PC-9 (cell line): ENCODE measurements at places on chromosomes 2 and 18.

- DNase-seq: no peak
These were observed 65.8 kb upstream of the PIEZO2 start for GRCh38 chr18:11215216-11215615.

DNA sequence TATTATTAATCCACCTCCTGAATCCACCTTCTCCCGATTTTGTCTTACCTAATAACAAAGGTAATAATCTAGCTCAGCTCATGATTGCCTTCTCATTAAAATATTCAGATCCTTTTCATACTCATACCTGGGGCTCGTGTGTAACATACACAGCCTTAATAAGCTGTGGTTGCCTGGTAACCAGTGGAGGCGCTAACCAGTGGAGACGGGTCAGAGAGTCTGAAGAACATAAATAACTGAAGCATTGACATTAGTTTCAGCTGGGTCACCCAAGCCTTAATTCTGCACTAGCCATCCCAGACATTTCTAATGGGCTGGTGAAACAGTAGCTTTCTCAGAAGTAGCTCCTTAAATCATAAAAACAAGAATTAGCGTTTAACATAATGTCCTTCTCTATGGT lies 14.8 kb upstream of the DTNA start:
- no peak for DNase-seq

DNA sequence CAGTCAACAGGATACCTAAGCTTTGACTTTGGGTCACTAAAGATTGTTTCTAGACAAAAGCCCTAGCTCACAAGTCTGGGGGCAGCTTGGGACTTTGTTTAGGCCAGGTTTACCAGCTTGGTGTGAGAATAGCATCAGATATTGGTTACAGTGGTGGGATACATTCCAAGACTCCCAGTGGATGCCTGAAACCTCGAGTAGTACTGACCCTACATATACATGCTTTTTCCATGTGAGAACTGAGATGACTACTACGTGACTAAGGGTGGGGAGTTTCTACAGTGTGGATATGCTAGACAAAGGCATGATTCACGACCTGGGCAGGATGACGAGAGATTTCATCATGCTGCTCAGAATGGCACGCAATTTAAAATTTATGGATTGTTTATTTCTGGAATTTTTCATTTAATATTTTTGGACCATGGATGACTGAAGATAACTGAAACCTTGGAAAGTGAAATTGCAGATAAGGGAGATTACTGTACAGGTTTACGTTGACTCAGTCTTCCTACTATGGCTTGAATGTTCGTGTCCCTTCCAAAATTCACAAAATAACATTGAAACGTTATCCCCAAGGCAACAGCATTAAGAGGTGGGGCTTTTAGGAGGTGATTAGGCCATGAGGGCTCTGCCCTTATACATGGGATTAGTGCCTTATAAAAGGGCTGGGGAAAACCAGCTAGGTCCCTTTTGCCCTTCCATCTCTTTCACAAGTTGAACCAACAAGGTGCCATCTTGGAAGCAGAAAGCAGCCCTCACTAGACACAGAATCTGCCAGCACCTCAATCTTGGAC lies 50.2 kb upstream of the CTAGE1 start:
- peak; percentile 90 for DNase-seq

GRCh38 chr18:9637036-9637767 lies 22.8 kb upstream of the PPP4R1 start:
- DNase-seq: no peak

- DNase-seq: no peak
These were observed 81.2 kb upstream of the MAPRE2 start for GRCh38 chr18:34959989-34960388.

DNA sequence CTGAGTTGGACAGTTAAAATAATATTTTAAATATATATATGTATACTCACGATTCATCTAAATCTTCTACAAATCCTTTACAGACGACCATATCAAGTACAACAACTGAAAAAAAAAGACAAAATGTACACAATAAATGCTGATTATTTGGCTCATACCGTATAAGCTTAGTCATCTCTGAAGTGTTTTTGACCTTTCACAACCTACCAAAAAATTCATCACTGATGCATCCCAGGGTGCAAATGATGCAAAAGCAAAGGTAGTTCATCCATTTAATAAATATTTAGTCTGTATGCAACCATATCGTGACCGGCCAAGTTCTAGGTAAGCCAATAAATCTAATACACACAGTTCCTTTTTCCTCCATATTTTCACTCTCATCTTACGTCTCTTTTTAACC lies 1.1 kb downstream of the TMX3 start:
- DNase-seq: peak; percentile 48

DNA sequence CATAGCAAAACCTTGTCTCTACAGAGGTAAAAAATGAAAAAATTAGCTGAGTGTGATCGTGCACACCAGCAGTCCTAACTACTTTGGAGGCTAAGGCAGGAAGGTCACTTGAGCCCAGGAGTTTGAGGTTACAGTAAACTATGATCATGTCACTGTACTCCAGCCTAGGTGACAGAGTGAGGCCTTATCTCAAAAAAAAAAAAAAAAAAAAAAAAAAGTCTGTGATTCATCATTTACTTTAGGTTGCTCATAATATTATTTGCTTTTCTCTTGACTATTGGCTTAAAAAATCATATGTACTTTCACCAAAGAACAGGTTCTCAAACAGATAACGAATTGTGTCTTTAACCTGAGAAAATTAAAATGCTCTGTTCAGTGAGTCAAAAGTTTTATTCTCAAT lies 129.1 kb downstream of the MYO3B start:
- DNase-seq: peak; percentile 45

GRCh38 chr2:86368161-86368824 lies 30.9 kb upstream of the REEP1 start:
- DNase-seq: peak; percentile 36

GRCh38 chr2:27081984-27082772 lies 3.8 kb downstream of the EMILIN1 start:
- no peak for DNase-seq

DNA sequence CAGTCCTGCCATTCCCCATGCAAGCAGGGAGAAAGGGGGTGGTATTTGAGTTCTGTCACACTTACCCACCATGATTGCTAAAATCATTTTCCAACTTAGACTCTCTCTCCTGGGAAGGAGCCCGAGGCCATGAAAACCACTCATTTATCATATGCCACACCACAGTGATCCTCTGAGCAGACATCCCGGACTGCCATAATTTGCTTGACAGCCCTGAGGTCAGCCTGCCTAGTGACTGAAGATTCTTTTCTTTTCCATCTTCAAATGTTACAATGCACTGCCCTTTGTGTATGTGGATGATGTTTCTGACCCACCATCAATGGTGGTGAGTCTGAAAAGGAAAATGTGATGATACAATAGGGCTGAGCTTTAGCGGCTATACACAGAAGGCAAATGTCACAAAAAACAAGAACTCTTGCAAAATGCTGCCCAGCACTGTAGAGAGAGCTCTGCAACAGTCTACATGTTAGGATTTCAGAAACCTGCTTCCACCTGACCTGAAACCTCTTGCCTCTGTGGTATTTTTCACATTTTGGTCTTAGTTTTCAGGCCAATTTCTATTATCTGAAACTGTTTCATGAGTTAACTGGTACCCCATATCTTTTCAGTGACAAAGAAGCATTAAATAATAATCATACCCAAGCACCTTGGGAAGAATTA lies 272.8 kb downstream of the ZNF385B start:
- no peak for DNase-seq

DNA sequence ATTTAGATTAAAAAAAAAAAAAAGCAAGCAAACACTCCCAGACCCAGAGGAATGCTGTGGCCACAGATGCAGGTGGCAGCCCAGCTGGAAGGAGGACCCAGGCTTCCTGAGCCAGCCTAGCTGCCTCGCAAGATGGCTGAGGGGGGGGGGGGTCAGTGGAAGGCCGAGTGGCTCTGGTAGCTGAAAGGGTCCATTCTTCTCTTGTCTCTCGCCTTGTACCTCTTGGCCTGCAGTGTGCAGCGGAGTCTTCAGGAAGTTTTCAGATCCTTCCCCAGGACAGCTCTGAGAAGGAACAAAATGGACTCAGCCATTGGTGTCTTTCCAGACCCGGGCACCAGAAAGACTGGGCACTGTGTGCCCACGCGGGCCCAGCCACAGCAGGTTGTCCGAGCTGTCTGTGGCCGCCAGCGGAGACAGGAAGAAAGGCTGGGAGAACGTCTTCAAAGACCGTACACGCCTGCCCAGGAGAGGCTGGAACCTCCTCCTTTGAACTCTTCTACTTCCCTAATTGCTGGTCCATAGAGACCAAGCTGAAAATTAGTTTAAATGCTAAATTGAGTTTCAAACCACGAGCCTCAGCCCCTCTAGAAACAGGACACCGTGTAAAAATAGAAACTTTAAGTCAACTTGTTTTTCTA lies 21.3 kb downstream of the APCDD1 start:
- DNase-seq: no peak

DNA sequence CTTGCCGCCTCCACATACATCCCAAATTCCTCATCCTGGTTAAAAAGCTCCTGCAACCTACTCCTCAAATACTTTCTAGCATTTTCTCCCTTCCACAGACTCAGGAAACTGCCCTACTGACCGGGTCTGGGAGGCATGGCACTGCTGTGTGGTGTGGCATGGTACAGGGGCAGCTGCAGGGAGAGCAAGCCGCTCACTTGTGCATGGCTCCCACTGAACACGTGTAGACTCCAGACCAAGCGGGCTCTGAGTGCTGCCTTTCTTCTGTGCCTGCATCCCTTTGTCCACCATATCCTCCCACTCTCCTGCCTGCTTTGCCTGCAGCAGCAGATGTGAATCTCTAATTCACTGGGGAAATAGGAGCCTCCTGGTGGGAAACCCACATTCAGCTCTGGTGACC lies 72.2 kb downstream of the CCDC93 start:
- DNase-seq: no peak

DNA sequence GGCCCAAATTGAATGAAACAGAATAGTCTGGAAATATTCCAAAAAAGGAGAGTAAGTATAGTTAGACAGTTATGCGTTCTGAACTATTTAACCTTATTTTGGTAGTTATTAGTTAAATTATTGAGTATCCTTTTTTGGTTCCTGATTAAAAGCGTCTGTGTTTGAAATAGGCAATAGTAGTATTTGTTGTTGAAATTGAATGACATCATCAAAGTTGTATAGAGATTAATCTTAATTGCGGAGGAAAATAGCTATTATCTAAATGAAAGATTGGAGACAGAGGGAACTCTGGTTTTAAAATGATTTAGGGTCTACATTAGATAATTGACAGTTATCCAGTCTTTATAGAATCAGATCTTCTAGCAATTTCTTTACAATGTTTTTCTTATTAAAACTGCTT lies 115.8 kb downstream of the BIRC6 start:
- DNase-seq: no peak

DNA sequence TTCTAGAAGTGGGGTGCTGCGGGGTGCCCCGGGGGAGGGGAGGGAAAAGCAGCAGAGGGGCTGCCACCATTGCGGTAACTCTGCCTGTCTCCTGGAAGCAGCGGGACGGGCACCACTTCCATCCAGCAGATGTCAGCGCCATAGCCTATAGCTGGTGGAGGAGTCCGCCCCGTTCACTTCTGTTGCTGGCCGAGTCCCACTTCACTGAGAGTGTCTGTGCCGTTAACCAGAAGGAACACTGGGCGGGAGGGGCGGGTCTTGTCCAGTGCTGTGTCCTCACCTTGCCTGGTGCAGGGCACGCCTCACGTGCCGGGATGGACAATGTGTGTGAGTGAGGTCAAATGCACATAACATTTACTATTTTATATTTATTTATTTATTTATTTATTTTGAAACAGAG lies 19.3 kb upstream of the ODC1 start:
- DNase-seq: no peak

DNA sequence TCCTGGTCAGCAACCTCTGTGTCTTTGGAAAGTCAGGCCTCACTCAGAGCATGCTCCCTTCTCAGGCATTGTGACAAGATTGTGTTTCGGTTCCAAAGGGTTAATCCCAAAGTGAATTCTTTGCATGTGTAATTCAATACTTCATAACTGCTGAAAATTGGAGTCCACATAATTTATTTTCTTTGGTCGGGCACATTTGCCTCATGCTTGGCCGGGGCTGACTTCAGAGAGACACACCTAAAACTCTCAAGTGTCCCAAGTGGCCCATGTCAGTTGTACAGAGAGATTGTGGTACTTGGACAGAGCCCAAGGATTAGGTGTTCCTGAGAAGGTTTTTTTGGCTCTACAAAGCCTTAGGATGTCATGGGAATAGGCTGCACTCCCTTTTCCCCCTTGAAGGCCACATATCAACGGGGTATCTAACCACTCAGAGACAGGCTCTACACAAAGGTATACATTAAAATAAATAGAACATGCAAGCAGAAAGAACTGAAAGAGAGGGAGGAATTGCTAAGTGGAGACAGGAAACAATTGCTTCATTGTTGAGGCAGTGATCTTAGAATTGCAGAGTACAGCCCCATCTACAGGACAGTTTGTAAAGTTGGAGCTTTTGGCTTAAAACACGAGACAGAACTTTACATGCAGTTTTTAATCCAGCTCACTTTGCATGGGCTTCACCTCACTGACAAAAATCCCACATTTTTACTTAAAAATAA lies 1232.3 kb upstream of the ZEB2 start:
- peak; percentile 41 for DNase-seq

GRCh38 chr18:62106271-62106670 lies 80.6 kb downstream of the PIGN start:
- no peak for DNase-seq

DNA sequence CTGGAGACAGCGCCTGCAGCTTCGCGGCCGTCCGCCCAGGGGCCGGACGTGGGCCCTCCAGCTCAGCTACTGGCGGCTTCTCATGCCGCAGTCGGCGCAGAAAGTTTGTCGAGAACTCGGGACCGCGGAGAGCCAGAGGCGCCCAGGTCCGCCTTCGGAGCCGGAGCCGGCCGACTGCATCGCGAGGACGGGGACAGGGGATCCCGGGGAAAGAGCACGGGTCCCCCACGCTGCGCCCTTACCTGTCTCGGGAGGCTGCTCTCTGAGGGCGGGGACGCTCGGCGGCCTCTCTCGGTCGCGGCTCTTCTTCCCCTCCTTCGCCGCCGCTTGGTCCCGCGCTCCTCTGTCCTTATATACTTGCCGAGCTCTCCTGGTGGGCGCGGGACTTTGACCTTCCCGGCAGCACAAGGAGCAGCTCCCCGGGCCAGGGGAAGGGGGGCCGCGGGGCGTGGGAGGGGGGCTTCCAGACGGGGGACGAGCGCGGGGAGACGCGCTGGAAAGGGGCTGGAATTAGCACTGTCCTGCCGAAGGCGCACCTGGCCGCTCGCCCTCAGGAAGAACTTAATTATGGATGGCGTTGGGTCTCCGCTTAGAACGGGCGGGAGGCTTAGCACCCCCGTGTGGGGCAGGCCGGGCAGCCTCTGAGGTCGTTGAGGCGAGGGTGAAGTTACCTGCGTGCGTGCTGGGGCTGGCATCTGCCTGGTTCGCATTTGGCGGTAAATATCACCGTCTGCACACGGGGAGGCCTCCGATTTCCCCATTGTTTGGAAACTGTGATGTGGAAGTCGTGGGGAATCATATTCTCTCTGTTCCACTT lies at the start of gene POMC:
Gene POMC (minus strand): TSS at position 325 of the 817 bp plus-strand sequence. CDS start 3,808 bp downstream, outside the sequence.
- DNase-seq: no peak

DNA sequence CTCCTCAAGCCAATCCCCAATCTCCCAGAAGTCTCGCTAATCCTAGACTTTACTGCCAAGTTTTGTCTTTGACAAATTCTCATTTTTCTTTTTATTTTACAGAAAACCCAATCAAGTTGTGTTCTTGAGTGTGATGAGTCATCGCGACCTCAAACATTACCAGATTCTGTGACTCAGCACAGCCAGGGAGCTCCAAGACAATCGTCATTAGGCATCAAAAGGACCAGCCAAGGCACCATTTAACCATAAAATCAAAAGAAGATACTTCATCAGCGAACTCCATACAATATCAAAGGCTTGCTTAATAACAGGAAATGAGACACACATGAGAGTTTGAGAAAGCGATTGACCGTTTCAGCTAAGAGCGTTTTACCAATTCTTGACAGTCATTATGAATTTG lies 146.2 kb upstream of the AGAP1 start:
- peak; percentile 65 for DNase-seq
